ENCODE measurements at places on chromosomes 7 and 10. TPM values are rescaled to one million over a fixed set of nuclear protein-coding genes. Genes with fewer than 3 reads are reported as not detected.

Gene RAB11FIP2
- 67.3 TPM for total RNA-seq

Gene RELN
- 67.9 TPM for total RNA-seq

Gene DLX6
- 3.1 TPM for total RNA-seq

Gene A1CF
- total RNA-seq = not detected

Gene KIAA1549
- 57.9 TPM for total RNA-seq

Data from parietal lobe (tissue), 2 donors.